EL (cell line): ENCODE measurements at places on chromosomes 6 and 20.
A peak's percentile ranks its signal among the peaks of the same experiment; 100 is the strongest.

DNA sequence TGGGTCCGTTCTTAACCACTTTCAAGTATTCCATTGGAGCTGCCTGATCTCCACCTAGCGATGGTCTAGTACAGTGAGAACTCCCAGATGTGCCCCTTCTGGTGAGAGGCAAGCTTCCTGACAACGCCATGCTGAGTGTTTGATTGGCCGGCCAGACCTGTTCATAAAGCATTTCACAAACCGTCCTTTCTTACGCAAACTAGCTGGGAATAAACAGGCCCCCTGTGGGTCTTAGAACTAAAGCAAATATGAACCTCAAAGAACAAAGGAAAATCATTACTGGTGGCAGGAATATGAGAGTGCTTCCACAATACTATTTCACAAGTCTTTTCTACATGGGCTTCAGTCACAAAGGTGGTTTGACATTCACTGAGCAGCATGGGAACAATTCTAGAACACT lies 15.6 kb upstream of the GCNT2 start:
- DNase-seq, result no peak

GRCh38 chr6:4814212-4814611 lies 38.0 kb downstream of the CDYL start:
- no peak for DNase-seq

DNA sequence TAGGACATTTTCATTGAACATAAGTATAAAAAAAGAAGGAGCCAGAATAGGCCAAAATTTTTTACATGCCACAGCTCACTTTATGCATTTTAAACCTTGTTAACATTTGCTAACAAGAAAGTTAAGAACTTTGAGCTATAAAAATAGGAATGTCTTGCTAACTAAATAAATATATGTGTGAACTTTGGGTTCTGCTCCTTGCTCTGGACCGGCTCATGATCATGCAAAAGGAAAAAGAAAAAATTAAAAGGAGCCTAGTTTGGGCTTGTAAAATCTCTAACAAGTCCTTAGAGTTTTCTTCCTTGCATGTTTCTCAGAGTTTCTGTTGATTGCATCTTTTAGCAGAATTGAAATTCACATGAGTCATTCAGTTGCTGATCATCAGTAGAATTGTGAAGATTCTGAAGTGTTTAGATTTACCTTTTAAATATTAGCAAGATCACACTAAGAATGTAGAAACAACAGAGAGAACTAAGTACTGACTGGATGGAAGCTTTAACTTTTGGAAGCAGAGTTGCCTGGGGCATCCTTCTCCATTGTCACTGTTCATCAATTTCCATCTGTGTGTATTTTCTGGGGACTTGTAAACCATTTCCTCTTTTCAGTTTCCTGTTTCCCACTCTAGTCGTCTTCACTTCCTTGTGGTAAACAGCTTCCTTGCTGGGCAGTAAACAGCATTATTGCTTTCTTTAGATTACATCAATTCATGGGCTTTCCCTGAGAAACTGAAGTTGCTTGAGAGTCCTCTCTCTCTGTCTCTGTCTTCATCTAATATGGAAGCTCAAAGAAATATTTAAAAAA lies 458.4 kb upstream of the BTBD3 start:
- DNase-seq, result peak; percentile 13

DNA sequence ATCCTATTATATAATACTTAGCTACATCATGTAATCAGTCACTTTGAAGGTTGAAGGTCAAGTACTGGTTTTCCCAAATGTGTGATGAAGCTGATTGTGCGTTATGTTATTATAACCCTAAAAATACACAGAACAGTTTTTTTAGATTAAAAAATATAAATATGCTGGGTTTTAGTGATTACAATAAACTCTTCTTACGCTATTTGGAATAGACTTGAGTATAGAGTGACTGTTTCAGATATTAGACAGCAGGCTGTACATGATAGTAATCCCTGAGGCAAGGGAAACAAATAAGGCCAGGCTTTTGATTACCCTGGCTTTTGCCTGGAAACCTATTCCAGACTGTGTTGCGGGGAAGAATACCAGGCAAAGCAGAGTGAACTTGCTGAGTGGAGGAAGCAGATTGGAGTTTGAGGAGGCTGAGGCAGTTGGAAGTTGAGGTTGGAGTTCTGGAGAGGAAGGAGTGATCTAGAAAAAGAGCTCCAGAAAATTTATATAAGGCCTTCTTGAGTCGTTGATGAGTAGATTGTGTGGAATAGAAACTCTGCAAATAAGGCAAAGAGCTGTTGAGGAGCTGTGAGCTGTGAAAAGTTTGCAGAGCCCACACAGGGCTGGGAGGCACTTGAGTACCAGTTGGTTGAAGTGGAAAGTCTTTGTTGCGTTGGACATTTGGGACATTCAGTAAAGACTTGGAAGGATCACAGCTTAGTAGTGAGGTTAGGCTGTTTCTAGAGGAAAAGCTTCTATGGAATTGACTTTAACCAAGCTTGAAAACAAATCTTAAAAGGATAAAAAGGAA lies 26.4 kb downstream of the MAP3K4 start:
- no peak for DNase-seq

DNA sequence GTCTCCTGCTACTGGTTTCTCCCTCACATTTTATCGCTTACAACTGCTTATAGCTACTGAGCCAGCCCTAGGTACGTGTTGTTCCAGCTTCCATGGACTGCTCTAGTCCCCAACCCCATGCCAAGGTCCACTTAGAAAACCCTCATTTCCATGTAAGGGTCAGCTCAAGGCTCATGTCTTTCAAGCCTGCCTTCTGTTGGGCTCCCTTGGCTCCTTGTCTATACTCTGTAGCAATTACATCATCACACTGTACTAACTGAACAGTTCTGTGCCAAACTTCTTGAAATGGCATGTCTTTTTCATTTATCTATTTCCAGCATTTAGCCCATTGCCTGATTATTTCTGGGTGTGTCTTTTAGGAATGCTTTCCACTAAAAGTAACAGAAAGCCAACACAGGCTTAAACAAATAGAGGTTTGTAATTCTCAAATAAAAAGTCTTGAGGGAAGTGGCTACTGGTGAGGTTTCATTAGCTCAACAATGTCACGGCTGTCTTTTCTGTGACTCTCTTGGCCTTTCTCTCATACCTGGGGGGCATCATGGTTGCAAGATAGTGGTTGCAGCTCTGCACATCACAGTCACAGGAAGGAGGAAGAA lies 317.6 kb downstream of the TPBG start:
- DNase-seq, result no peak

GRCh38 chr6:22062807-22063408 lies 233.9 kb downstream of the PRL start:
- DNase-seq, result no peak

DNA sequence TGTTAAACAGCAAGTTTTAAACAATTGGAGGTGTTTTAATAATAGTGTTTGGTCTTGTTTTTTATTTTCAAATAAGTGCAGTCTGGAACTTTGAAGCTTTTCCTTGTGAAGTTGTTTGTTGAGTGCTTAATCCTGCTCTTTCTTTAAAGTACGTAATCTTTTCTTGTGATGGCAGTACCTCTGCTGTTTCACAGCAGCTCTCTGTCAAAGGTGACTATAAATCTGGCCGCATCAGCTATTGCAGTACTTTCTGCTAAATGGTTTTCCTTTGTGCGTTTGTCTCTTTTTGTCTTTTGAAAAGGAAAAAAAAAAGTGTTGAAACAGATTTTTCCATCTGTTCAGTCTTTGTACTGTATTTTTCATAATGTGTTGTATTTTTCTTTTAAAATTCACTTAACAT lies 12.7 kb downstream of the STXBP5 start:
- DNase-seq, result no peak

- DNase-seq, result no peak
These were observed 136.7 kb downstream of the LRFN2 start for GRCh38 chr6:40450483-40450882.

DNA sequence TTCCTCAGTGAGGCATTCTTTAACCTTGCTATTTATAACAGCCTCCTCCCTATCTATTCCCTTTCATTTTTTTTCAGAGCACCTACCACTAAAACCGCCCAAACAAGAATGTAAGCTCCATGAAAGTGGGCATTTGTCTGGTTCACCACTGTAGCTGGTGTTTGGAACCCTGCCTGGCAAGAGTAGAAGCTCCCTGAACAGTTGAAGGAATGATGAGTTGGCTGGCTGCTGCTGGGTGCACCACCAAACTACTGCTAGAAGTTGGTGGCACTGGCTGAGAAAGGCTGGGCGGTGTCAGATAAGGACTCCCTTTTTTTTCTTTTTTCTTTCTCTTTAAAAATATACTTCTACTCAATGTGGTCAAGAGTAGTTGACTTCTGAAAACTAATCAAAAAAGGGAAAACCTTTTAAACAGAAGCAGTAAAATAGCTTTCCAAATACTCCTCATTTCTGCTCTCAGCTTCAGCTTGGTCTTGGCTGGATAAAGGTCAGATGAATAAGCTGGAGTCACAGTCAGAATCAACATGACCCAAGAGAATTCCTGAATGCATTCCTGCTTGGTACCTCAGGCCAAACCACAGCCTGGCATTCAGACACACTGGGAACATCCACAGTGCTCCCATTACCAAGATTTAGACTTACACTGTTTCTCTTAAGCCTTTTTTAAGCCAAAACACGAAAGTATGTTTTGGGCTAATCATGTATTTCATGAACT lies 38.0 kb downstream of the RTN4IP1 start:
- peak; percentile 92 for DNase-seq

DNA sequence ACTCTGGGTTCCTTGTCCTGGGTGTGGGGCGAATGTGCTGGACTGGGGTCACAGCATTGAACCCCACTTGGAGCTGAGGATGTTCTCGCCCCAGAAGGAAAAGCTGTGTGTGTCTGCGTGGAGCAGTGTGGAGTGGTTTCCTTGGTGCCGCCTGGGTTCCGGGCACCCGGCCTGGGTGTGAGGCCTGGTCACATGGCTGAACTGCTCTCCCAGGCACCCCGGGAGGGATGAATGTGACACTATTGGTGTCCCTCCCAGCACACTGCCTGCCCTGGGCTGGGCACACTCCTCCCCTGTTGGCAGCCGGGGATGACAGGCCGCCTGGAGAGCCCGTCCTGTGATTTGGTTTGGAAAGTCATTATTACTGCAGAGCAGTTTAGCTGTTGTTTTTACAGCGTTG lies 12.3 kb downstream of the MYT1 start:
- no peak for DNase-seq

- no peak for DNase-seq
These were observed 70.6 kb downstream of the CTNNBL1 start for GRCh38 chr20:37764333-37764935.

DNA sequence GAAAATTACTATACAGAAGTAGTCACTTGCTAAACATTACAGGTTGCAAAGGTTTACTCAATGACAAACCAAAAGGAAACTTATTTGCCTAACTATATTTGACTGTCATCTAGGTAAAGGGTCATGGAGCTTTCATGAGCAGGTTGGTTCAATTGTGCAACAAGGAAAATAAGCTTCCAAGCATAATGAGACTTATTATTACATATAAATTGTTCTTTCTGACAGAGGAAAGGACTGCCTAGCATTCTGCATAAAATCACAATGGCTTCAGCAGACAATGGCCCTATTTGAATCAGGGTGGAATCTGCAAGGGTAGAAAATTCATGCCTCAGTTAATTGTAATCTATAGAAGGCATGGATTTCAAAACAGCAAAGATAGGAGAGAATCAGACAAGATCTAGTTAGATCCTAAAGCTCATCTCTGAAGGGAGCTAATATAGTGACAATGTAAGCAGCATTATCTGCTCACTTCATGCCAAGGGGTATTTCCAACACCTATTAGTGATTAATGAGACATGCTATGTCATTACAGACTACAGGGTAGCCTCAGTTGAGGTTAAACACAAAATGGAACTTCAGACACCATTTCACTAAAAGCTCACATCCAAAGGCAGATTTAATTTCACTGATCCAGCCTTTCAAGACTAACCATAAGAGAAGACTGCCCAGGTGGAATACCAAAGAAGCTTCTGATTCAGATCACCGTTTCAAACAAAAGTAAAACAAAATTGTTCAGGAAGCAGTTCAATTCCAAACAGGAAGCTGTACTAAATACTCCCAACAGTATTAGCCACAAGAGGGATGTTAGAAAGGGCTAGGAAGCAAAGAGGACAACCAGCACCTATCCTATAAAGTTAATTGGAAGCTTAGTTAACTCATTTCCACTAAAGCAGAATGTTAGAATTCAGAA lies 8.5 kb downstream of the STAU1 start:
- DNase-seq, result no peak

GRCh38 chr6:169296170-169296569 lies 42.5 kb upstream of the THBS2 start:
- no peak for DNase-seq

DNA sequence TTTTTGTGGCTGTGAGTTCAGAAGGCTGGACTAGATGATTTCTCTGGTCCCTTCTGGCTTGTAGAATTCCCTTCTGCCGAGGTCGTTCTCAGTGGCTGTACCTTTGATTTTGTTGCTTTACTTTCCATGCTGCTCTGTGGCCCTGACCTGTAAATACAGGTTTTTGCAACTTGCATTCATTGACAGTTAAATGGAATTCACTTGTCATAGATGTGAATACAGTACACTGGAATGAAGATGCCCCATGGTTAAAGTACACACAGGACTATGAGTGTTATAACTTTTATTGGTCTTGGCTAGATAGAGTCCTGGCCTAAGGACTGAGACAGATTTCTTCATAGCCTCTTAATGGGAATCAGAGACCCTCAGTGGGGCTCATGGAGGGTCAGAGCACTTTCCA lies 12.9 kb upstream of the EFCAB8 start:
- DNase-seq, result no peak

DNA sequence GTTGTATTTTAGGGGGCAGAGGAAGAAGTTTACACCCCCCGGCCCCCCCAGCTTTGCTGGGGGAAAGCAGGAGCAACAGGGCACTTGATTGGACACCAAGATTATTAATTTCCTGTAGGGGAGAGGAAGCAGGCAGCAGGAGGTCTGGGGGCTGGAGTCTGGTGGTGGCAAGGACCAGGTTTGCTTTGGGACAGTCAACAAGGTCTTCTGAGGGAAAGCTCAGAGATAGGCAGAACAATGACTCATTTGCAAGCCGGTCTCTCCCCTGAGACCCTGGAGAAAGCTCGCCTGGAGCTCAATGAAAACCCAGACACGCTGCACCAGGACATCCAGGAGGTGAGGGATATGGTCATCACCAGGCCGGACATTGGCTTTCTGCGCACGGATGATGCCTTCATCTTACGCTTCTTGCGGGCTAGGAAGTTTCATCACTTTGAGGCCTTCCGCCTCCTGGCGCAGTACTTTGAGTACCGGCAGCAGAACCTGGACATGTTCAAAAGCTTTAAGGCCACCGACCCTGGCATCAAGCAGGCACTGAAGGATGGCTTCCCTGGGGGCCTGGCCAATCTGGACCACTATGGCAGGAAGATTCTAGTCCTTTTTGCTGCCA lies 1.6 kb downstream of the CLVS2 start:
- DNase-seq, result no peak
